ENCODE measurements at places on chromosomes 5 and 9.

DNA sequence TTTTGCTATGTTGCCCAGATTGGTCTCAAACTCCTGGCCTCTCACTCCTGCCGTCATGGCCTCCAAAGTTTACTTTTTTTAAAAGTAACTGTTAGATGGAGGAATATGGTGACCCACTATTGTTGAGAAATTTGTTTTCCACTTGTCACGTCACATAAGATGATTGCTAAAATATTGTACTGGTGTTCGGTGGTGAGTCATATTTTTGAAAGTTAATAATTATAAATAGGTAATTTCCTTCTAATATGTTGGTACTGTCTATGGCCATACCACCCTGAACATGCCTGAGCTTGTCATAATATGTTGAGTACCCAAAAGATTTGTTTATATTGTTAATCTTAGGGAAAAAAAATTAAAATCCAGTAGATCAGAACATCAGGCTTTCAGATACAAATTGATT, 22.6 kb downstream of the RMI1 start:
- DNase-seq: no peak

- no peak for DNase-seq
These were observed 4.7 kb downstream of the SYNPO start for GRCh38 chr5:150645070-150645700.

DNA sequence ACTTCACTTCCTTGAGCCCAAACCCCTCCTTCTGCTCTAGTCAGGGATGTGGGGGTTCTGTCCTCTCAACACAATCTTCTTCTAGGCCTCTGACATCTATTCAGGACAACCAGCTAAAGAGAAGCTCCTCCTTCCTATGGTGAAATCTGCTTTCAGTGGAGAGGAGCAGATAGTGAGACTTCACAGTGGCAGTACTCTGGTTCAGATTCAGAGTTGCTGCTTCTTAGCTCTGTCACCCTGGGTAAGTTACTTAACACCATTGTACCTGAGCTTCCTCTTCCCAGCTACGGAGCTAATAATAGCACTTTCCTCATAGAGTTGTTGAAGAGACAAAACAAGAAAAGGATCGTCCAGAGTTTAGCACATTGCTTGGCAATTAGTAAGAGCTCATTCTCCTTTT, 77.3 kb upstream of the LARP1 start:
- DNase-seq: no peak

GRCh38 chr9:70156729-70157128, 102.0 kb upstream of the SMC5 start:
- DNase-seq: no peak

DNA sequence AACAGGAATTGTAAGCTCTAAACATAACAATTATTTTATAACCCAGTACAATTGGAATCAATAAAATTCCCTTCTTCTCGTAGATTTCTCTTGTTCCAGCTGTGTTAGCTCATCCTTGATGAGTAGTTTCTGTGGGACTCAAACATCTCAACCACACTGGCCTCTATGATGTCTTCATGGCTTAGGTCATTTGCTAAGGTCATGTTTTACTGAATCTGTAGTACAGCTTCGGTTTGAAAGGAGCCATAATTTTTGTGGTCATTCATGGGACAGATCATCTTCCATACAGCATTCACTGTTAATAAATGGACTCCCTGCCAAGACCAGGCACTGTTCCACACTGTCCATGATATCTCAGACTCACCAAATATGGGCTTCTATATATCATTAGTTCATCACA, 369.0 kb upstream of the RFX3 start:
- no peak for DNase-seq

GRCh38 chr5:3004361-3005080, 253.0 kb upstream of the IRX2 start:
- no peak for DNase-seq

GRCh38 chr5:88787856-88788255, 95.1 kb downstream of the MEF2C start:
- DNase-seq: no peak

- no peak for DNase-seq
These were observed 61.1 kb upstream of the UNC5A start for GRCh38 chr5:176748967-176749935.

DNA sequence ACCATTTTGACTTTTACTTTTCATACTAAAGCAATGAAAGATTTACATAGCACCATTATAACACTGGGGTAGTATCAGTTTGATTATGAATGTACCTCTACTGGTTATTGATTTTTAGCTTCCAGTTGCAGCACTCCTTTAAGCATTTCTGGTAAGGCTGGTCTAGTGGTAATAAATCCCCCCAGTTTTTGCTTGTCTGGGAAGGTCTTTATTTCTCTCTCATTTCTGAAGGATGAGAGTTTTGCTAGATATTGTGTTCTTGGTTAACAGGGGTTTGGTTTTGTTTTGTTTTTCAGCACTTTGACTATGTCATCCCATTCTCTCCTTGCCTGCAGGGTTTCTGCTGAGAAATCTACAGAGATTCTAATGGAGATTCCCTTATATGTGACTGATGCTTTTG, 26.9 kb upstream of the IGFBPL1 start:
- DNase-seq: no peak

DNA sequence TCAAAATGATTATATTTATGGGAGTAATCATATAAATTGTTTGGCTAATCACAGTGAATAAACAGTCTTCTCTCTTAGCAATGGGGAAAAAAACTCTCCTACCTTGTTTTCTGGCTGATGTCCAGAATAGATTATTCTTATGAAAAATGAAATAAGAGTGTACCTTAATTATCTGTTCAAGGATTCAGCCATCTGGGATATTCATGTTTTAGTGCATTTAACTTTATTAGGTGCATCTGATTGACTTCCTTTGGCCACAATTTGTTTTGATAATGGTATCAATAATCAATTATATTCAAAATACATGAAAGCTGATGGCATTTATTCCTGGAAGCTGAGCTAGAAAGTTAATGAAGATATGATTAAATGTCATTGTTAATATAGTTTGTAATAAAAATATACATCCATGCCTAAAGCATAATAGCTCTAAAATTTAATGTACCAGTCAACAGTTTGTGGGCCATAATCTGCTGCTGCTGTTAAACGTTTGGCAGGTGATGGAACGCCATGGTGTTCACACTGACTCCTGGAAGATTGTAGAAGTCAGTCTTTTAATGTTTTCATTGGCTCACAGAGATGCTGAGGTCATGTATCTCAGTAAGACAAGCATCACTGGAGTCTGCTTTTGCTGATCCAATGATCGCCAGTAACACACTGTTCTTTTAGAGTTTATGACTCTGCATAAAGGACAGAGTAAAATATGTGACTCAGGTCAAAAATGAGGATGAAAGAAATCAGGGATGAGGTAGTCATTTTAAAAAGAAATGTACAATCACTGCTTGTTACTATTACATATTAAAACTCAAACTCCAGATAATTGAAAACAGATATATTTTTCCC, 105.8 kb downstream of the ISL1 start:
- no peak for DNase-seq

- DNase-seq: no peak
These were observed 30.2 kb upstream of the SEMA4D start for GRCh38 chr9:89528131-89528530.

DNA sequence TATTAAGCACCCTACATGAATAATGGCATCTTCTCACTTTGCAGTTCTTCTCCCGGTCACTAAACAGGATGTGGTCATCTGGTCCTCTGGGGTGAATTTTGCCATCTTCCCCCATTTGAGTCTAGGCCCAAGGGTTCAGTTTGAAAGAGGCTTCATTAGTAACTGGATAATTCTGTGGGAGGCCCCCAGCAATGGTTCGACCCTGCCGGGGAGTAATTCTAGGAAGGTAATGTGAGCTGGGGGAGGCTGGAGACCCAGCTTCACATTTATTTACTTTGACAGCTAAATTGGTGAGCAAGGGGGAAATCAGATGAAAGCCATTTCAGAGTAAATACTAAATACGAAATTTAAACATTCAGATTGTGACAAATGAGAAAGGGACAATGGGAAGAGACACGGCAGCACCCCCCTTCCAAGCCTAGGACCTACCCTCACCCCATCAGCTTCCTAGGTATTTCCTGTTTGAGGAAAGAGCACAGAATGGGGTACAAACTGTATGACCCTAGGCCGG, 4.1 kb upstream of the LHX6 start:
- no peak for DNase-seq

DNA sequence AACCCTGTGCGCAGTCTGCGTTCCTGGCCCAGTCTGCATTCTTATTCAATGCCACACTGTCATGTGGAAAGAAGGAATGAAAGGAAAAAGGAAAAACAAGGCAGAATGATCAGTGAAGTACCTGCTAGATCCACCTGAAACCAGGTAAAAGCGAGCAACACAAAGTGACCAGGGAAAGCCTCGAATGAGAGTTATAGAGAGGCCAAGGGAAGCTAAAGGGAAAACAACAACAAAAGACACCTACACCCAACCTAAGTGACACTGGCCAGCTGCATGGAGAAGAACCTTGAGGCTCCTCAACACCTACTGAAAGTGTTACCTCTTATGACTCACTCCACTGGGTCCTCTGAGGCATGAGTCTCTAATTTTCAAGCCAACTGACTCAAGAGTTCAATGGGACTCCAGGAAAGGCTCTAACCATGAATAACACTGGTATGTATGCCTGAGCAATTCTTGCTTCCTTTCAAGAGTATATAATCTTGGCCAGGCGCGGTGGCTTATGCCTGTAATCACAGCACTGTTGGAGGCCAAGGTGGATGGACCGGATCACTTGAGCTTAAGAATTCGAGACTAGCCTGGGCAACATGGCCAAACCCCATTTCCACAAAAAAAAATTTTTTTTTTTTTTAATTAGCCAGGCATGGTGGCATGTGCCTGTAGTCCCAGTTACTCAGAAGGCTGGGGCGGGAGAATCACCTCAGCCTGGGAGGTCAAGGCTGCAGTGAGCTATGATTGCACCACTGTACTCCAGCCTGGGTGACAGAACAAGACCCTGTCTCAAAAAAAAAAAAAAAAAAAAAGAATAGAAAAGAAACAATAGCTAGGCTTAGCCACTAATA, 29.0 kb downstream of the MTMR12 start:
- no peak for DNase-seq

DNA sequence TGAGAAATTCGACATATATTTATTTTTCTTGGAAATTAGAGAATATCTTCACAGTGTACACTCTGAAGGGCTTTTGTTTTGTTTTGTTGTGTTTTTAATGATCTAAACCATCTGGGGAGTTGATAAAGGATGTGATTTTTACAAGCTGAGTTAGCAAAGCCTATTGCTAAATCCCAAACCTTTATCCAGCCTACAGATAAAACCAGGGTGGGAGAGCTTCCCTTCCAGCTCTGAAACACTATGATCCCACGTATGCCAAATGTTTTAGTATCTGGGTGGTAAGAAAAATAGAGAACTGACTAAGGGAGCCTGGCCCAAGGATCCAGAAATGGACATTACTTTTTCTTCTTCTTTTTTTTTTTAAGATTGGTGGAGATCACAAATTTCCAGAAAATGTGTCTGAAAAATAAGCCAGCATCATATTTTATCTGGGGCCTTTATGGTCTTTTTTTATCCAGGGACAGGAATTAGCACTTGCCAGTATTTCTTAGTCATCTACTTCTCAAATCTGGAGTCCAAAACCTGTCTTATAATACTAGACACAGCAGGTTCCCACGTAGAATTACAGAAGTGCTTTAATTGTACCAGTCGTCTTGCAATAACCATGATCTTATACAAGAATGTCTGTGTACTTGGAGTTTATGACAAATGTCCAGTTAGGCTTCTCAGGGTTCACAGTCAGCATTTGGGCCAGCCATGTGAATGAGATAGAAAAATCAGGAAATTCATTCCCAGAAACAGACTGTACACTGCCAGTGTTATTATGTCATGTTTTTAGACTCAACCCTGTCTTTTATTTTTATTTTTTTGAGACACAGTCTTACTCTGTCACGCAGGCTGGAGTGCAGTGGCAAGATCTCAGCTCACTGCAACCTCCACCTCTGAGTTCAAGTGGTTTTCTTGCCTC, 290.8 kb upstream of the MPDZ start:
- peak; percentile 46 for DNase-seq

DNA sequence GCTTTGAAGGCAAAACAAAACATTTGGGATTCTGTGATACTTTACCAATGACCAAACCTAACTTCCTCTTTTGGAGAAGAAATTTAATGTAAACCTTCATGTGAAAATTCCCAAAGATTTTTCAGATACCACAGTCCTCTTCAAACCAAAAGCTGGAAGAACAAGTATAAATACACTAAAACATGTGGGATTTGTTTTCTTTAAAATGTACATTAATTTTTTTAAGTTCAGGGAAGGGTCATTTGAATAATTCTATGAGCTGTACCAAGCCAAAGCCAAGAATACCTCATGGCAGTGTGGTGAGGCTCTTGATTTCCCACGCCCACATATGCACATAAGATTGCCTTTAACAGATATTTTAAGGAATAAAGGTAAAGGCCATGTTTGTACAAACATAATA, 28.4 kb upstream of the ITGA1 start:
- no peak for DNase-seq

DNA sequence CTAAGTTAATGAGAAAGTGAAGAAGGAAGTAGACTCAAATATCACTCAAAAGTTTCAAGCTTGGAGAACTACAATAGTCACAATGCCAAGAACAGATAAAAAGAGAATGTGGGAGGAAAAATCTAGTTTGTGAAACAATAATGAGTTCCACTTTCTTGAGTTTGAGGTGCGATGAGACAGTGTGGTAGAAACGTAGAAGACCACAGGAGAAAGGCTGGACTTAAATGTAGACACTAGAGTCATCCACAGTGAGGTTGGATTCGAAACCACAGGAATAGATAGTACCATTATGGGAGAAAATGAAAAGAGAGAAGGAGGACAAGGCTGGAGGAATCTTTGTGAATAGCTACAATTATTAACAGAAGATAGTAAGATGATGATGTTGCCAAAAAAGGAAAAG, 141.1 kb upstream of the LRRTM2 start:
- DNase-seq: no peak
